Jurkat, Clone E6-1 (cell line): ENCODE measurements at places on chromosomes 4 and X.

- DNase-seq = no peak
Observed at GRCh38 chr4:40918330-40918729, 168.6 kb downstream of the NSUN7 start.

- DNase-seq = no peak
Observed at GRCh38 chr4:32396507-32397070, 1676.4 kb downstream of the PCDH7 start.

DNA sequence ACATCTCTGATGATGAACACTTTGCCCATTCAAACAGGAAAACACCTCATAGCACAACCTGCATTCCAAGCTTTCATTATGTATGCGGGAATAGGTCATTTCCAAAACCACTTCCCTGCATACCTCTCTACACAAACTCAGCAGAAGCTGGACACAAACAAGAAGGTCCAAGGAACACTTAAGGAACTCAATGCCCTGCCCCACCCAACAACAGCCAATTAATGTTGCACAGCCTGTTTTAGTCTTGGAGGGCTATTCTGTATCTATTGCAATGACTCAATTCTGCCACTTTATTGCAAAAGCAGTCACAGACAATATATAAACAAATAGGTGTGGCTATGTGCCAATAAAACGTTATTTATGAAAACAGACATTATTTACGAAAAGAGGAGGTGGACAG, 16.7 kb downstream of the OPHN1 start:
- DNase-seq = no peak

DNA sequence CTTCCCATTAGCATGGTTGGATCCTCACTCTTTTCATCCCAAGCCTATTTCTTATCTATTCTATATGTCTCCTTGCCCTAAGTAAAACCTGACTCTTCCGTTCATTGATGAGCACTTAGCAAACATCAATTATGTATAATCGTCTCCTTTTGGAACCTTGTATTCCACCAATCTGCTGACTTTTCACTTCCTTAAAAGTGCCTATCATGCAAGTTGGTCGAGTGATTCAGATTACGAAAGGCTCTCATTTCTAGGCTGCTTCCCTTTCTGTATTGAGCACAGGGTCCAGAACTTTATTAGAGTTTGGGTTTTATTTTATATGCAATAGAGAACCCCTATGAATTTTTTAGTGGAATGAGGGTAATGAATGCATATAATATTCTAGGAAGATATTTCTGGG, 27.1 kb upstream of the ALB start:
- DNase-seq = no peak

DNA sequence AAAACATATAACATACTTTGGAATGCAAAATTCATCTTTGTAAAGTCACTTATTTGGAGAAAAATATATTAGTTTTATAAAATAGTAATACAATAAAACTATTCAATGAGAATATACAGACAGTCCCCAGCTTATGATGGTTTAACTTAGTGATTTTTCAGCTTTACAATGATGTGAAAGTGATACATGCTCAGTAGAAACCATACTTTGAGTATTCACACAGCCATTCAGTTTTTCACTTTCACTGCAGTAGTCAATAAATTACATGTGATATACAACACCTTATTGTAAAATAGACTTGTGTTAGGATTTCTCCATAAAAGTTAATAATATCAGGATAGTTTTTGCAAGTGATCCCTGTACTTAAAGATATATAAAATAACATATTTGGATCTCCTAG, 436.0 kb downstream of the CENPC start:
- DNase-seq = no peak

GRCh38 chr4:14827111-14827510, 175.2 kb upstream of the CPEB2 start:
- no peak for DNase-seq

GRCh38 chrX:131854581-131854980, 168.5 kb upstream of the STK26 start:
- DNase-seq = no peak

DNA sequence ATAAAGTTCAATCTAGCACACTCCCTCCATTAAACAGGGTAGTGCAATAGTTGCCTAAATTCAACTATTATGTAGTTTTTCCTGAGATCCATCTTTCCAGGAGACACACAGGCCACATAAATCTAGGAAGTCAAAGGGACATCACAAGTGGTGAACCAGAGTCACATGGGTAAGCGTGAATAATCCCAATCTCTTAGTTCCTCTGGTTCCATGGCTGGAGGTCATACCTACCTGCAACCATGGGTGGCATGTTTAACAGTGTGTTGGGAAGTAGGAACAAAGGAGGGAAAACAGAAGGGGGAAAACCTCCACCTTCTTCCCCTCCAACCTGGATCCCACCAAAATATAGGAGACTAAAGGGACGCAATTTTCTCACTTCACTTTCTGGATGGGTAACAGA, 2651.6 kb downstream of the ARAP2 start:
- no peak for DNase-seq

- no peak for DNase-seq
Observed at GRCh38 chr4:183345261-183345660, 23.0 kb upstream of the CLDN24 start.
